ENCODE measurements at places on chromosomes 16 and 17. TPM values are rescaled to one million over a fixed set of nuclear protein-coding genes. Genes with fewer than 3 reads are reported as not detected.

MPP3 gene
- total RNA-seq, result 8.2 TPM

TMEM107 gene
- total RNA-seq, result 13.5 TPM

ATP2A1 gene
- total RNA-seq, result under 0.01 TPM

ARMC7 gene
- total RNA-seq, result 3.3 TPM

LRRC46 gene
- 0.13 TPM for total RNA-seq

CCL3 gene
- not detected for total RNA-seq

RAC3 gene
- total RNA-seq, result 7.1 TPM

BRIP1 gene
- 6.3 TPM for total RNA-seq

CCL5 gene
- total RNA-seq, result 0.43 TPM
